Sciatic nerve (tissue), 2 donors: ENCODE measurements at places on chromosomes 16 and 17.

DNA sequence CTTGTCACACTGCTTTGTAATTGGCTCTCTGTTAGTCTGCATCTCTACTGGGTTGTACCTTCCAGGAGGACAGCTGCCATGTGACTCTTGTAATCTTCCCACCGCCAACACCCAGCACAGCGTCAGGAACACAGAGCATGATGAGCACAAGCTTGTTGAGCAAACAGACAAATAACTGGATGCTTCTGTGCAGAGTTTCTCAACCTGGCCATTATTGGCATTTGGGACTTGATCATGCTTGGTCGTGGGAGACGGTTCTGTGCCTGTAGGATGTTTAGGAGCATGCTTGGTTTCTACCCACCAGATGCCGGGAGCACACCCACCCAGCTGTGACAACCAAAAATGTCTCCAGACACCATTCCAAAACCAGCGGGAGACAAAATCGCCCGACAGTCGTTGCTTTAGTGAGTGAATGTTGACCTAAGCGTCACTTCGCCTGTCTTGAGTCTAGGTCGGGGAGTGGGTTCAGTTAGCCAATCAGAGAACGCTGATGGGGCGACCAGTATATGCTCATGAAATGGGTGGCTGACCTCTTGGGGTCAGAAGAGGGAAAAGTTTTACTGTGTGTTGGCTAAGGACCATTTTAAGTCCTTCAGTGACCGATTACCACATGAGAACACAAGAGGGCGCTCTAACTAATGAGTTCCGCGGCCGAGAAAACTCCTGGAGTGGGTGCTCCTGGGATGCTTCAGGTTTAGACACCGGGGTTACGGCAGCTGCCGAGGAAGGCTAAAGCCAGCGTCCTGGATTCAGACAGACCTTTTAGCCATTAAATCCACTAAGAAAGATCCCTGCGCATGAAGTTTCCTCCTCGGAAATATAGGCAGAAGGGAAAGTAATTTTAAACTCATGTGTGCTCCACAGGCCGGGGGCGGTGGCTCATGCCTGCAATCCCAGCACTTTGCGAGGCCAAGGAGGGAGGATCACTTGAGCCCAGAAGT, 57.8 kb upstream of the TEX2 start:
- DNase-seq, result no peak

GRCh38 chr16:86965840-86966550, 351.2 kb downstream of the C16orf95 start:
- DNase-seq, result no peak

- DNase-seq, result no peak
Measured at GRCh38 chr17:57569021-57569420, 176.1 kb downstream of the CCDC182 start.

DNA sequence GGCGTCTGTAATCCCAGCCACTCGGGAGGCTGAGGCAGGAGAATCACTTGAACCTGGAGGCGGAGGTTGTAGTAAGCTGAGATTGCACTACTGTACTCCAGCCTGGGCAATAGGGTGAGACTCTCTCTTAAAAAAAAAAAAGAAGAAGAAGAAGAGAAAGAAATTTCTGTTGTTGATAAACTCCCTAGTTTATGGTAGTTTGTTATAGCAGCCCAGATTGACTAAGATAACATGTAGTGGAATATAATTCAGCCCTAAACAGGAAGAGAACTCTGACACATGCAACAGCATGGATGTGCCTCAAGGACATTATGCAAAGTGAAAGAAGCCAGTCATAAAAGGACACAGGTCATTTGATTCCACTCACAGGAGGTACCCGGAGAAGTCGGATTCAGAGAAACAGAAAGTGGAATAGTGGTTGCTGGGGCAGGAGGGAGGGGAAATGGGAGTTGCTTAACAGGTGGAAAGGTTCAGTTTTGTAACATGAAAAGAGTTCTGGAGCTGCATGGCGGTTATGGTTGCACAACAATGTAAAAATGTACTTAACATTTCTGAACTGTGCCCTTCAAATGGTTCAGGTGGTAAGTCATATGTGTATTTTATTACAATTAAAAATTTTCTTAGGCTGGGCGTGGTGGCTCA, 26.0 kb upstream of the PRM1 start:
- no peak for DNase-seq

GRCh38 chr16:2276368-2277195, 8.7 kb upstream of the RNPS1 start:
- no peak for DNase-seq

- DNase-seq, result no peak
Measured at GRCh38 chr16:31402687-31403086, 9.6 kb downstream of the ITGAD start.

- no peak for DNase-seq
Measured at GRCh38 chr17:6437466-6437865, 2.5 kb upstream of the AIPL1 start.

DNA sequence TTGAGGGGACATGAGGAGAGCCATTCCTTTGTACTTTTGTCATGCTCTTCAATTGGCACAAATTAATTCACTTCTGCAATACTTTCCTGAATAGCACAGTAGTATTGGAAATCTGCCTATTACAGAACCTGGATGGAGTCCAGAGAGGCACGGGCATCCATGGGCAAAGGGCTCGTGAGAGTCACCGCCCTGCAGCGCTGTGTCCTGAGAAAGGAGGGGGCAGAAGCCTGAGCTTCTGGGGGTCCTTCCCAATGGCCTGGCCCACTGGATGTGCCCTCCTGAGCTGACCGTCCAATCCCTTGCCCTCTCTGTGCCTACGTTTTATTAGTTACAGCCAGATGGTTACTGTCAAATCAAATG, 3.5 kb downstream of the G6PC1 start:
- DNase-seq, result no peak

- DNase-seq, result peak; percentile 88
Measured at GRCh38 chr17:30291543-30292285, at the start of gene BLMH. Gene BLMH (minus strand): TSS chr17:30291944. CDS start chr17:30291819, 125 bp downstream.

DNA sequence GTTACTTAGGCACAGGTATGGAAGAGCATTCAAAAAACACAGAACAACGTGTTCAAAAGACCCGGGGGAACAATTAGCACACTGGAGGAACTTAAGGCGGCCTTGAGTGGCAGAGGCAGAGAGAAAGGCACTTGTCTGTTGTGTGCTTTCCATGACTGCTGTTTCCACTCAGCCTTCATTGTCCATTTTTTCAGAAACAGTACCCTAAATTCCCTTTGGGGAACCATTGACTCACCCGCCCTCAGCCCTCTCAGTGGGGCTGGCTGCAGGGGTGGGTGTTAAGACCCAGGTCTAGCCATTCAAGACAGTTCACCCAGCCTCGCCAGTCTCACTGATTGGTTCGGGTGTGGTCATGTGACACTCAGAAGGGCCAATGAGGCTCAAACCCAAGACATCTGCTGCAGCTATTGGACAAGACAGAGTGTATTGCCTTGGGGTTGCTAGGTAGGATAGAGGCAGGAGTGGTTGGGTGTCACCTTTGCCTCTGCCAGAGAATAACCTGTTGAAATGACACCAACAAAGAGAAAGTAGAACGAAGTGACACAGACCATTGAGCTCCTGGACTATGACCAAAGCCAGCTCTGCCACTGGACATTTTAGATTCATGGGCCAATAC, 19.6 kb upstream of the CEP20 start:
- DNase-seq, result no peak

DNA sequence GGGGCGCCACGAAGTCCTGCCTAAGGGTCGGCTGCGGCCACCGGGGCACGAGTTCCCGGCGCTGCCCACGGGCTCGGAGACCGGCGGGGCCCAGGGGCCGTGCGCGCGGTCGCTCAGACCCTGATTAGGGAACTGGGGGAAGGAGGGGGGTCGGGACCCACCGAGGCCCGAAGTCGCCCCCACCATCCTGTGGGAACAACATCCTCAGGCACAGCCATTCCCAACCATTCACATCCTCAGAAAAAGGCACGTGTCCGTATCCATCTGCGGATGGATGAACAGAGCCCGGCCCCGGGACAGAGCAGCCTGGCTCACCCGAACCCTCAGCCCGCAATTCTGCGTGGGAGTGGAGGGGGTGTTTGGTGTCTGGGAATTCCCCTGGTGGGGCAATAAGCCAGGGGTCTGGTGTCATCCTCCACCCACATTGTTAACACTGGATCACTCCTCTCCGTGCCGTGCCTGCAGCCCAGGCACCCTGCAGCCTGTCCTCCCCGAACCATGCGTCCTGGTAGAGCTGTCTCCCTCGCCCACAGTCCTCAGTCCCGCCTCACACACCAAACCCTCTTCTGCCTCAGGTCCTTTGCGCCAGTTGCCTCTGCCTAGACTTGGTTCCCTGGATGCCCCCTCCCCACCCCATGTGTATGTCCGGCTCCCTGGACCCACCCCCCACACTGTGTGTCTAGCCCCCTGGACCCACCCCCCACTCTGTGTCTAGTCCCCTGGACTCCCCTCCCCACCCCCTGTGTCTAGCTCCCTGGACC, 789 bp upstream of the CCDC57 start:
- DNase-seq, result peak; percentile 61

- DNase-seq, result no peak
Measured at GRCh38 chr16:11309895-11310633, 28.9 kb upstream of the PRM1 start.
